ENCODE measurements at places on chromosomes 6 and 20.

- DNase-seq, result no peak
Observed at GRCh38 chr6:12947151-12947871, 230.7 kb downstream of the PHACTR1 start.

DNA sequence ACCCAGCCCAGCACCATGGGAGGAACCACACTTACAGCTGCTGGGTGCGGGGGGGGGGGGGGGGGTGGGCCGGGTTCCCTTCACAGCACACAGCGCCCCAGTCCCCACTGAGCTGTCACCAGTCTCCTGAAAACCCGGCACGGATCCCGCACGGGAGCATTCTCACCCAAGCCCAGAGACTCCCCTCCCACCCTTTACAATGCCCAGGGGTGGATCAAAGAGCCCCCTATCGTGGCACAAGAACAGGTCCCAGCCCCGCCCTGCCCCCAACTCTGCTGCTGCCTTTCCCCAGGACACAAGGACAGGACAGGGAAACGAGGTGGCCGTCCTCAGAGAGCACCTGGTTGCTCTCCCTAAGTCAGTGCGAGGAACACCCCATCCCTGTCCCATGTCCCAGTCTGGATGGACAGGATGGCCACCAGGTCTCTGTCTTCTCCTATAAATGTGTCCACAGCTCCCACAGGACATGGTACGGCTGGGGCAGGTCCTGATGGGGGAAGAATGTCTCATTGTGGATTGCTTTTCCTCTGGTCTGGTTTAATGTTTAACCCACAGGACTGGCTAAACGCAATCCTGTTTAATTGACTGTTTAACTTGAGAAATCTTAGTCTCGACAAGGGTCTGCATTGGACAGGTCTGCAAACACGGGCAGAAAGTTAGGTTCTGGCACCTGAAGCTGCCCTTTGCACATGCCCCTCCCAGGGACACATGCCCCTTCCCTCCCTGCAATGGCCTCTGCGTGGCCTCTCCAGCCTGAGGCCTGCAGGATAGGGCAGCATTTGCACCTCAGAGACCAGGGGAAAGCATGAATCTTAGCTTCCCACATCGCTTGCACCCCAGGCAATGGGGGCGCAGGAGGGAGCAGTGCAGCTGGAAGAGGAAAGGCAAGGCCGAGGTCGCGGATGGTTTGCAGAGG lies 45.3 kb downstream of the DACT2 start:
- no peak for DNase-seq

DNA sequence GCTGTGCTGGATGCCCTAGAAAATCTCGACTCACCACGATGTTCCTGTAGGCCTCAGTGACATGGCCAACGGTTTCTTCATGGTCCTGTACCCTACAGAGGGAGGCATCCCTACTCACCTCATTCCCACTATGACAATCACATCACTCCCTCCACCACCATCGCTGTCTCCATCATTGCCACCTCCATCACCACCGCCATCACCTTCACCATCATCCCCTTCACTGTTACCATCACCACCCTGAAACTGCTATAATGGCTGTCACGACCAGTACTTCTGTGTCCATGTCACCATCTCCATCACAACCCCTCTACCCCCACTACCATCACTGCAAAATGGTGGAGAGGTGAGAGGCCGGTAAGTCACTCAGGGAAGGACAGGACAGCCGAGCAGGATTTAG lies 29.8 kb upstream of the MRPS18A start:
- DNase-seq, result no peak

DNA sequence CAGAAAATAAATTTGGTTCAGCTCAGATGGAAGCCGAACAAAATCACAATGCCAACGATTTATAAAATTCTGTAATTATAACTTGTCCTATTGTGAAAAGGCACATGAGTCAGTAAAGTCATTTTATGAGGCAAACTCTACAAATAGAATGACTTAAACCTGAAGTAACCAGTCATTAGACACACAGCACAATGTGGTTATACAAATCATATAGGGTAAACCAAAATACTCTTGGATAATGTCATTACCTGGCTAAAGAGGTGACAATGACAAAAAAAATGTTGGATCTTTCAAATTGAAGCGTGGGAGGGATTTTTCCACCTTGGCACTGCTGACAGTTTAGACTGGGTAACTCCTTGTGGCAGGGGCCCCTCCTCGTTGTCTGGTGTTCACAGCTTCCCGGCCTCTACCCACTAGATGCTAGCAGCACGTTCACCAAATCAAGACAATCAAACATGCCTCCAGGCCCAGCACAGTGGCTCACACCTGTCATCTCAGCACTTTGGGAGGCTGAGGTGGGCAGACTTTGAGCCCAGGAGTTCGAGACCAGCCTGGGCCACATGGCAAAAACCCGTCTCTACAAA lies 5.0 kb downstream of the ANKRD60 start:
- DNase-seq, result no peak

GRCh38 chr6:133983099-133983939 lies 30.3 kb downstream of the TBPL1 start:
- peak; percentile 42 for DNase-seq

DNA sequence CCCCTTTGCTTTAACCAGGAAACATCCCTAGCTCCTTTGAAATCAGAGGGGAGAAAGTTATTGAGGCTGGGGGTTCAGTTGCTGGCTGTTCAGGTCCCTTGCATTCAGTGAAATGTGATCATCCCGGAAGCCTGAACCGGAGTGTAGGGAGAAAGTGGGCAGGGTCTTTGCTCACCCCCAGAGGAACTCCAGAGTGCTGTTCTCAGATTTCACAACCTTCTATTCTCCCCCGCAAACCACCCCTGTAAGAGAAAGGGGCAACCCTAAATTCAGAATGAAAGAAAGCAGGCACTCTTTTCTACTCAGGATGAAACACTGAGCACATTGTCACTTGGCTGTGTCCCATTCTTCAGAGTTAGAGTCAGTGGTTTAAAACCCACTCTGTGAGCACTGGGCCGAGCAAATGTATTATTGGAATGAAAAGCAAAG lies 139.8 kb downstream of the KHDC1L start:
- no peak for DNase-seq

DNA sequence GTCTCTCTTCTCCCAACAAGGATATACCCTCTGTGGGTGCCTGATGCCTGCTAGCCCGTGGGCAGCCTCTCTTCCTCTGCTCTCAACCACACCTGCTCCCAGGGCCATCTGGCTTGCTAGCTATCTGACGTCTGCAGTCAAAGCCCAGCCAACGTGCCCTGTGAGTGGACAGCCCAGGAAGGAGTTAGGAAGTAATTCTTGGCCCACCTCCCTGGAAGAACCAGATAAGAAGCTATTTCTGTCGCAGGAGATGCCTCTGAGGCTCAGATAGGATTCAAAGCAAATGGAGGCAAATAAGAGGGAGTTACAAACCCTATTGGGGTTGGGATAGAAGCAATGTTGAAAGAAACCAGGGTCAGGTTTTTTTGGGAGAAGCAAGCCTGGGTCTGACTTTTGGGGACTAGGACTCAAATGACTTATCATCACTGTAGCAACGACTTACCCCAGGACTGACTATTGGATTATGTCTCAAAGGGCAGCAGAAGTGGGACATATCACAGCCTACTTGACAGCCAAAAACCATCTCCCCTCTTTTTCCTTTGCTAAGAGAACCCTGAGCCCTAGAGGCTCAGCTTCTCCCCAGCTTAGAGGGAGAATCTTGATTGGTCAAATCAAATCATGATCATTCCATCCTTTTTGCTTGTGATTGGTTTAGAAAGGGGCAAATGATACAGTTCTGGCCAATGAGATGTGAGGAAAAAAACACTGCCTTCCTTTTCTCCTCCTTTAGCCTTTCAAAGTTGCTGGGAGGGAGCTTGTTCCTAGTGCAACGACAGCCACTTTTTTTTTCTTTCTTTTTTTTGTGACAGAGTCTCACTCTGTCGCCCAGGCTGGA lies 18.0 kb upstream of the CDK5RAP1 start:
- no peak for DNase-seq

- DNase-seq, result peak; percentile 37
Observed at GRCh38 chr6:127518710-127519468, at the start of gene MTCL3. Gene MTCL3 (minus strand): TSS chr6:127519335.

DNA sequence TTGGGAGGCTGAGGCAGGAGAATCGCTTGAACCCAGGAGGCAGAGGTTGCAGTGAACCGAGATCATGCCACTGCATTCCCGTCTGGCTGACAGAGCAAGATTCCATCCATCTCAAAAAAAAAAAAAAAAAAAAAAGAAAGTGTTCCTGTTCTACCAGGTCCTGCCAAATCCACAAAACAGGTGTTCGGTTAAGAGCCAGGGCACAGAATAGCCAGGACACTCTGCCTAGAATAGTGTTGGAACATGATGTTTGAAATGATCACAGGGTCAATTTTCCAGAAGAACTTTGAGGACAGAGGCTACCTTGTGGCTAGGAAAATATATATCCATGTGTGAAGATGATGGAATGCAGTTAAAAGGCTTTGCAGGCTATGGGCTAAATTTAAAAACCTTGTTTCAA lies 63.6 kb upstream of the TRAF3IP2 start:
- DNase-seq, result no peak

DNA sequence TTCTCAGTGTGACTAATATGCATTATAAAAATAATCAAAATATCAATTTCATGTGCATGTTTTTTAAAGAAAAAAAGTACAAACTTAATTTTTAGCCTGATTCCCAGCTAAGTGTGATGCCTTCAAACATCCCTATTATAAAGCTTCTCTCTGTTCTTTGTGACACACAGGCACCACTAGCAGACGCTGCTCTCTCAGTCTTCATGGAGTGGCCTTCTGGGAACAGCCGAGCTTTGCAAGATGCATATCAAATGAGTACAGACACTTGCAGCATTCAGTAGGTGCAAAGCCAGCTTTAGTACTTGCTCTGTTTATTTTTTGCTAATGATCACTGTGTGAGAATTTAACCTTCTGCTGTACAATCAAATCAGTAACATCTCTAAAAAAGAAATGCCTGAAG lies 340.0 kb downstream of the ADGRB3 start:
- DNase-seq, result no peak

GRCh38 chr6:108797951-108798669 lies 50.1 kb upstream of the ARMC2 start:
- no peak for DNase-seq

- DNase-seq, result no peak
Observed at GRCh38 chr6:17054647-17055046, 47.2 kb upstream of the STMND1 start.

DNA sequence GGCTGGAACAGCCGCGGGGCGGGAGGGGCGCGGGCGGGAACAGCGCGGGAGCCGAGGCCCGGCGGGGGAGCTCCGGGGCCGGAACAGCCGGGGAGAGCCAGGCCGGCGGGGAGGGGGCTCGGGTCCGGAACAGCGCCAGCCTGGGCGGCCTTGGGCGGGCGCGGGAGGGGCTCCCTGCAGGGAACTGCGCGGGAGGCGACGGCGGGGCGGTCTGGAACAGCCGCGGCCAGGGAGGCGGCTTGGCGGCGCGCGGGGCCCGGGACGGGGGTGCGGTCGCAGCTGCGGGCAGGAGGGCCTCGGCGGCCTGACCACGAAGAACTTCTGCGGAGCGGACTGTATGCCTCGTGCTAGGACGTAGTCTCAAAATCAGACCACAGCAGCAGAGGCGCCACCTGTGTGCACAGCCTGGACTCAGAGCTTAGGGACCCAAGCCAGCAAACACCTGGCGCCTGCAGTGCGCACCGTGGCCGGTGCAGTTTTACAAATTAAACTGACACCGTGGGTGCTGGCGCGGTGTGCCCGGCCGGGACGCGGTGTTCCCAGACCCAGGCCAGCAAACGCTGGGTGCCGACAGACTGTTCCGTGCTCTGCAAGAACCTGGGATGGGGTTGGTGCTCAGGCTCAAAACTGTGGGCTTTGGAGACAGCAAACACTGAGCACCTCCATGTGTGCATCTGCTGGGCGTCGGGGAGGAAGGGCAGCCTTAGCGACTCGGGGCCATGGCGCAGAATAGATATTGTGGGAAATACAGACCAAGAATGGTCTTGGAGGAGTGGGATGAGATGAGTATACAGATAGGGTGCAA lies 572 bp downstream of the ZNF341 start:
- DNase-seq, result peak; percentile 77

- no peak for DNase-seq
Observed at GRCh38 chr20:38975539-38976120, 13.5 kb downstream of the DHX35 start.

GRCh38 chr20:58182521-58183140 lies 45.8 kb downstream of the ANKRD60 start:
- no peak for DNase-seq

- no peak for DNase-seq
Observed at GRCh38 chr6:41724586-41725501, 10.6 kb downstream of the TFEB start.

- no peak for DNase-seq
Observed at GRCh38 chr20:36523341-36523740, 18.0 kb upstream of the MYL9 start.

DNA sequence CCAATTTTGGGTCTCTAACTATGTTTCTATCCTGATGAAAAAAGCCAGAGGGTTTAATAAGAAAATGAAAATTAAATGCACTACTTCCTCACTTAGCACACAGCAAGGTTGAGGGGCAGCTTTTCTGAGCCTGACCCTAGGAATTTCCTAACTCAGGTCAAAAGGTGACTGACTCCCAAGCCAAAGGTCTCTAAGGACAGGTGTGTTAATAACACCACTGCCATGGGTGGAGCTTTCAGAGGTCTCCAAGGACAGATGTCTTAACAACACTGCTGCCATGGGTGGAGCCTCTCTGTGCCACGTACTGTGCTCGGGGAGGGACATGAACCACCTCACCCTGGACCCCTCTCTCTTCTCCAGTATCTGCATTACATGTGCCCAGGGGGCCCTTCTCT lies 339.2 kb downstream of the PRKN start:
- DNase-seq, result no peak

DNA sequence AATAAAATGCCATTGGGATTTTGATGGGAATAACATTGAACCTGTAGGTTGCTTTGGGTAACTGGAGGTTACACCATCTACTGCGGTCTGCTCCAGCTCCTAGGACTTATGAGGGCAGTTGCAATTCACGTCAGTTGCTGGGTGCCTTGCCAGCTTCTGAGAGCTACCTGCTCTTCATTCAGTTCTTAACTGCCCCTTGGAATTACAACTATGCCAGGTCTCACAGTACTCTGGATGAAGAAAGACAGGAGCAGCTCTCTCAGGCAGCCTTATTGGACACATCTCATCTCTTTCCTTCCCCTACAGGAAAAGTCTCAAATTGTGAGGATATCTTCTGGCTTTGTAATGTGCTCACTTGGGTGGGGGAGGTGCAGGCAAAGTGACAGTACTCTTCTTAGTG lies 1643.3 kb downstream of the GRIK2 start:
- DNase-seq, result no peak

DNA sequence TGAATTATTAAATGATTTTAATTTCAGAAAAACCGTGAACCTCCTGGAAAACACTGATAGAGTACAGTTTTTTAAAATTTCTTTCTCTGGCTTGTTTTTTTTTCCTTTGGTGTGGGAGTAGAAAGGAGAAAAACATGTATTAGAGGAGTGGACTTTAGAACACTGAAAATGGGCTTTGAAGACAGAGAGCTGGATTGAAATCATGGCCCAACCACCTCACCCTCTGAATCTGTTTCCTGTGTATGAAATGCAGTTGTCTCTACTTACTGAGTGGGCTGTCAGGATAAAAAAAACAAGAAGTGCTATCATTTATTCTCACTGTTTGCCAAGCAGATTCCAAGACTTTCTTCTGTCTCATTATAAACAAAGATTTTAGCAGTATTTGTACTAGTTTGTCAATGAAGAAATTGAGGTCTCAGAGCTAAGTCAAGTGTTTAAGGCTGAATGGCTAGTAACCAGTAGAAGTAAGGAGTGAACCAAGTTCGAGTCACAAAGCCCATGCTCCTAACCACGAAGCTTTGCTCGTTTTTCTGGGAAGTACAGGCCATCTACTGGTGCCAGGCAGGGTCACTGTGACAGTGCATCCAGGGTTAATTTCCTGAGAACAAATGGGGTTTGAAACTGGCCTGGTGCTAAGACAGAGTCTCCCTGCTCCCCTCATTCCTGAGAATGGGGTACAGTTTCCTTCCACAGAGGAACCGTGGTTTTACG lies 256.4 kb downstream of the TMEM242 start:
- no peak for DNase-seq

GRCh38 chr6:1477432-1478090 lies 88.2 kb downstream of the FOXF2 start:
- no peak for DNase-seq
